ENCODE measurements at places on chromosomes 5 and 9.

DNA sequence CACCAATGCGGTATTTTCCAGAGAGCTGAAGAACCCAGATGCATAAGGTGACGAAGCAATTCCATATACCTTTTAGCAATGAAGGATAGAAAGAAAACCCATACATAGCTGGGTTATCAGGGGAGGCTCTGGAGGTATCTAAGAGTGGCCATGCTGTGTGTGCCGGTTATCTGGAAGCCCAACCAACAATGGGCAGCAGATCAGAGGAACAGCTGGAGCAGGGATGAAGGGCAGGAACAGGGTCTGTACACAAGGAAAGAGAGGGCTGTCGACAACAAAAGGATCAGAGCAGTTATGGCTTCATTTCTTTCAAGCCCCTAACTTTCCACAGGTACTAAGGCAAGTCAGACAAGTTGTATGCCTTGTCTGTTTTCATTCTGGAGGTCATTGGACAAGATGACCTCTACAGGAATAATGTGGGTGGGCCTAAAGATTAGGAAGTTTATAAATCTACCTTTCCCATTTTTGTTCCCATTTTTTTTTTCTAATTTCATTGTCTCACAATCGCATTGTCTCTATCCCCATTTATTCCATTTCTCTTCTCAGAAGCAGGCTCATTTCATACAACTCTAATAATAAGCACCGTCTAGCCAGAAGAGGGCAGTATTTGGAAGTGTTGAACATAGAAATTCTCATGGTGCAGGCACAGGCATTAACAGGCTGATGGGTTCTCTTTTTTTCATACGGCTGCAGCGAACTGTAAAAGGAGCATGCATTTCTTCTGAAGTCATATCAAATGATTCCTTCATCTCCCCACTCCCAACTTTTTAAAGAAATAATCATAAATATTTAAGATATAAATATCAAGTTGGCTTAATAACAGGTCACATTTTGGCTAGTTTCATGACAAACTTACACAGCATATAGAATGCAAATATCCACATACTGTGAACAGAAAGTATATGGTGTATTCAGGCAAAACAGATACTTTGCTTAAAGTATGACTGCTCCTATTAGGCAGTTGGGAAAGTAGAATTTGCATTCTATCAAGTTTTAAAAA lies 63.5 kb downstream of the ZNF474 start:
- DNase-seq = no peak

GRCh38 chr9:126093771-126094170 lies 232.9 kb upstream of the MVB12B start:
- DNase-seq = no peak

- no peak for DNase-seq
Observed at GRCh38 chr5:151903243-151903653, 21.4 kb downstream of the GLRA1 start.

GRCh38 chr5:134957920-134958608 lies 9.6 kb upstream of the CATSPER3 start:
- DNase-seq = no peak

GRCh38 chr5:131262953-131263541 lies 806 bp upstream of the CDC42SE2 start:
- no peak for DNase-seq

DNA sequence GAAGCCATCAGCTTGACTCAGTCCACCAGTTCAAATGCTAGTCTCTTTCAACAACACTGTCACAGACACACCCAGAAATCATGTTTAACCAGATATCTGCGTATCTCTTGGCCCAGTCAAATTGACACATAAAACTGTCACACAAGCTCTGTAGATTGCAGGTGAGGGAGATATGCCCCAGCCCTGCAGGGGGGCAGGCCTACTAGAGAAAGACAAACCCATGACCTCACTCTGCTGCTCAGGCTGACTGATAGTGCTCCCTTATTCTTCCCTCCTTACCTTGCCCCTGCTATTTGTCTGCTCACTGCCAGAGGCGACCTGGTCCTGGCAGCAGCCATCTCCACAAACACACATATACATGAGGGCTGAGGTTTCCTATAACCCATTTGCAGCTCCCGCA lies 351.3 kb downstream of the DRD1 start:
- no peak for DNase-seq

DNA sequence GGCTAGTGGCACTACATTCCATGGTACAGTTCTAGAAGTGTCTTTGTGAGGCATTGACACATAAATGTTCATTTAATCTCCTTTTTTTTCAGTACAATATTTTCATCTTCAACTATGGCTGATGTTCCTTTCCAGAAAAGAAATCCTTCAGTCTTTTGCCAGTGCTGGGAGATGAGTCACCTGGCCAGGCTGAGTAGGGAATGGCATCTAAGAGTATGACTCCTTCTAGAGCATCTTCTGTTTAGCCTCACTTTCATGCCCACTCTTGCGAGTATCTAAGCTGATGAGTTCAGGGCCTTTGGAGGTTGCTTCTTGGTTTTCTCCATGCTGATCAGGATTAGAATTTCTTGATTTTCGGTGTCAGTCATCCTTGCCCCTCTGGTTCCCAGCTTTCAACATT lies 124.4 kb downstream of the SLC28A3 start:
- no peak for DNase-seq

GRCh38 chr9:120852240-120853010 lies 9.7 kb upstream of the PSMD5 start:
- DNase-seq = peak; percentile 33

- no peak for DNase-seq
Observed at GRCh38 chr5:169609716-169610115, 26.1 kb downstream of the SPDL1 start.

DNA sequence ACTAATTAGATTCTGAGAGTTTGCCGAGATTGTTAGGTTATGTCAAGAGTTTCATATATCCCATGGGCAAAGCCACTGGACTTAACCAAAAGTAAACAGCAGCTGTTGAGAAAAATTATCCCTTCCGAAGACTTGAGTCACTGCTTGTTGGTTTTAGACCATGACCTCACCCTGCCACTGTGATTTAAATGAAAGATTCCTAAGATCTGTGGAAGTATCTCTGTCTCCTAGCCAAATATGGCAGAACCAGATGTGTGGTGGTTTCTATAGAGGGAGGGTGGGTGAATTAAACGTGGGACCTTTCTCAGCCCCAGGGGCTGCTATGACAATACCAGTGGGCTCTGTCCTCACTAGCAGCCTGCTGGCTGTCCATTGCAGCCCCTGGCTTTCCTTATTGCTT lies 19.3 kb downstream of the DMRT3 start:
- DNase-seq = no peak

- no peak for DNase-seq
Observed at GRCh38 chr9:76425677-76426453, 31.6 kb upstream of the RFK start.

DNA sequence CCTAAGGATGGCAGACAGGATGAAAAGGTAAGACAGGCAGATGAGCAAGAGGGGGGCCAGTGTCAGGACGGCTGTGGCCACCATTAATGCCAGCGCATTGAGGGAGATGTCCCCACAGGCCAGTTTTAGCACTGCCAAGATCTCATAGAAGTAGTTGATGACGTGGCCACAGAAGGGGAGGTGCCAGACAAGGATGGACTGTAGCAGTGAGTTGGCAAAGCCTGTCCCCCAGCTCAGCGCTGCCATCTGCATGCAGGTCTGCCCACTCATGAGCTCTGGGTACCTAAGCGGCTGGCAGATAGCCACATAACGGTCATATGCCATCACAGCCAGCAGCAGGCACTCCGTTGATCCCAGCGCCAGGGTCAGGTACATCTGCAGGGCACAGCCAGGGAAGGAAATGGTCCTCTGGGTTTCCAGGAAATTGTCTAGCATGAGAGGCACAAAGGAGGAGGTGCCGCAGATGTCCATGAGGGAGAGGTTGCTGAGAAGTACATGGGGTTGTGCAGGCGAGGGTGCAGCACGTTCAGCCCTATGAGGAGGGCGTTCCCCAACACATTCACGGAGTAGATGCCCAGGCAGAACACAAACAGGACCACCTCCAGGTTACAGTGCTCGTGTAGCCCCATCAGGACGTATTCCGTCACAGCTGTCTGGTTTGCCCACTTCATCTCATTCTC lies 10.8 kb downstream of the OR13J1 start:
- DNase-seq = peak; percentile 43

DNA sequence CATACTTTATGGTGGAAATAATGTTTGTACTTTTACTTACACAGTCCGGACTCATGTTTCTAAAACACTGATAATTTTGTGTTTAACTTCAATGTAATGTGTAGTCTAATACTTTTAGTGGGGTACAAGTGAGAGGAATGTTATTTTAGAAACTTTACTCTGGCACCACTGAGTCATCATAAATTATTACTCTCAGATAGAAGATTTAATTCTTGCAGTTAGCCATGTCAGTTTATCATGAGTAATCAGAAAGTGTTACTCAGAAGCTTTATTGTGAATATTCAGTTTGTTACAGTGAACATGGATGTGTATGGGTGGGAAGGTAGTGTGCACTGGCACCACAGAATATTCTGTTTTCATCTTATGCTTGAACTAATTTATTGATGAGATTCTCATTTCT lies 20.0 kb downstream of the OGN start:
- DNase-seq = no peak

GRCh38 chr5:158389786-158390185 lies 530.8 kb upstream of the CLINT1 start:
- DNase-seq = no peak

DNA sequence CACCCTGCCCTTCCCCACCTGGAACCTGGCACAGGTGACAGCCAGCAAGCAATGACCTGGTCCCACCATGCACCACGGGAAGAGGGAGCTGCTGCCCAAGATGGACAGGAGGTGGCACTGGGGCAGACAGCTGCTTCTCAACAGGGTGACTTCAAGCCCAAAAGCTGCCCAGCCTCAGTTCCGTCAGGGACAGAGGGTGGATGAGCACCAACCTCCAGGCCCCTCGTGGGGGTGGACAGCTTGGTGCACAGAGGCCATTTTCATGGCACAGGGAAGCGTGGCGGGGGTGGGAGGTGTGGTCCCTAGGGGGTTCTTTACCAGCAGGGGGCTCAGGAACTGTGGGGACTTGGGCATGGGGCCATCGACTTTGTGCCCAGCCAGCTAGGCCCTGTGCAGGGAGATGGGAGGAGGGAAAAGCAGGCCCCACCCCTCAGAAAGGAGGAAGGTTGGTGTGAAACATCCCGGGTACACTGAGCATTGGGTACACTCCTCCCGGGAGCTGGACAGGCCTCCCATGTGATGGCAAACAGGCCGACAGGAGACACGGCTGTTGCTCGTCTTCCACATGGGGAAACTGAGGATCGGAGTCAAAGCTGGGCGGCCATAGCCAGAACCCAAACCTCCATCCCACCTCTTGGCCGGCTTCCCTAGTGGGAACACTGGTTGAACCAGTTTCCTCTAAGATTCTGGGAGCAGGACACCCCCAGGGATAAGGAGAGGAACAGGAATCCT lies 1.9 kb downstream of the CEL start:
- no peak for DNase-seq

- no peak for DNase-seq
Observed at GRCh38 chr5:139363937-139364336, 19.2 kb downstream of the SLC23A1 start.

GRCh38 chr5:149801307-149801990 lies 71.3 kb downstream of the PPARGC1B start:
- no peak for DNase-seq

DNA sequence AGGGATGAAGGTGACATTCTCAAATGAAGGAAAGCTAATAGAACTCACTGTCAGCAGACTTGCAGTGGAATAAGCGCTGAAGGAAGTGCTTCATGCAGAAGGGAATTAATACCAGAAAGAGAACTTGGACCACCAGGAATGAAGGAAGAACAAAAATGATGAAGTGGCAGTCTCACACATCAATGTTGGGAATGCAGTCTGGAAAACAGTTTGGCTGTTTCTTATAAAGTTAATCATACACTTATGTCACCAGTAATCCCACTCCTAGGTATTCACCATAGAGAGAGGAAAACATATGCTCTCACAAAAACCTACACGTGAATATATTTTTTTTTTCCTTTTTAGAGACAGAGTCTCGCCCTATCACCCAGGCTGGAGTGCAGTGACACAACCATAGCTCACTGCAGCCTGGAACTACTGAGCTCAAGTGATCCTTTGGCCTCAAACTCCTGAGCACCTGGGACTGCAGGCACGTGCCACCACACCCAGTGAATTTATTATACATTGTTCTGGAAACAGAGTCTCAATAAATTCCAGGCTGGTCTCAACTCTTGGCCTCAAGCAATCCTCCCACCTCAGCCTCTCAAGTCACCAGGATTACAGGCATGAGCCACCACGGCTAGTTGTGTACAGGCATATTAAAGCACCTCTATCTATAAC lies 81.2 kb downstream of the ROR2 start:
- DNase-seq = no peak

- DNase-seq = no peak
Observed at GRCh38 chr5:179624841-179625271, 1.4 kb upstream of the HNRNPH1 start.

DNA sequence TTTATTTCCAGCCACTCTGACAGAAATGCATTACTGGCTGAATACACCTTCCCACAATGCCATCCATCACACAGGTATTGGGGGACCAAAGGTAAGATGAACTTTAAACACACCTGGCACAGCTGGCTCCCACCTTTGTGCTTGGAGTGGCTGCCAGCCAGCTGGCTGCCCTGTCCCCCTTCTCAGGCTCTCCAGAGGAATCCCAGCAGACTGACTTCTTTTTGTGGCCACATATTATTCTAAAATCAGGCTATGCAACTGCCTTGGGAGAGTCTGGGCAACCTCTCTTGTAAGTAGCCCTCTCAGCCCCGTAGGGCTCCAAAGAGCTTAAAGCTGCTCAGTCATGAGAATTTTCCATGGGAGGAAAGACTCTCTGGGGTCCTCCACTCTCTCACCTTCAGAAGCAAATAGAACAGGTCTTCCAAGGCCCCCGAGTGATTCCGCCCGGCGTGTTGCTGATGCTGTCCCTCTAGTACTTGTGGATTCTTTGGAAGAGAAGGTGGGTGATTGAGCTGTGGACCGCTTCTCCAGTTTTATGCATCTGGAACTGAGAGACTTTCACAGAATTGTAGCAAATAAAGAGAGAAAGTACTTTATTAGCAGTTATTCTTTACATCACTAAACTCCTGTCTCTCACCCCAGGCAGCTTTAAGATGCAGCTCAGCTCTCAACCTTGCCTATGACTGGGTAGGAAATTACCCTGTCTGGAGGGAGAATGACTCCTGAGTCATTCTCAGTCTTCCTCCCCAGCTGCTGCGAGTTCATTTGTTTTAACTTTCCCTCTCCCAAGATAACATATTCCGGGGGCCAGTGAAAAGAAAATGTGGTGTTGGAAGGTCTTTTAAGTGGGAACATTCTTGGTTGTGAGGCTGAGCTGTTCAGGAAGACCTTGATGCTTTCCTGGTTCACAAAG lies 159.4 kb upstream of the PITX1 start:
- no peak for DNase-seq

- no peak for DNase-seq
Observed at GRCh38 chr5:76475385-76475784, 72.3 kb downstream of the IQGAP2 start.

DNA sequence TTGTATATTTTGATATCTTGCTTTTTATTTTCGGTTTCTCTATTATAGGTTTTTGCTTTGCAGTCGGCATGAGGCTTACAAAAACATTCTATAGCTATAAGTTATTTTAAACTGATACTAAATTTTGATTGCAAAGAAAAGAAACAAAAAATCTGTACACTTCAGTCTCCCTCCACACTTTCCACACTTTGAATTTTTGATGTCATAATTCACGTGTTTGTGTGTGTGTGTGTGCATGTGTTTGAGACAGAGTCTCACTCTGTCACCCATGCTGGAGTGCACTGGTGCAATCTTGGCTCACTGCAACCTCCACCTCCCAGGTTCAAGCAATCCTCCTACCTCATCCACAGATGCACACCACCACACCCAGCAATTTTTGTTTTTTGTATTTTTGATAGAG lies 124.9 kb downstream of the MRPS30 start:
- no peak for DNase-seq
